ENCODE measurements at places on chromosomes 7 and 10.

DNA sequence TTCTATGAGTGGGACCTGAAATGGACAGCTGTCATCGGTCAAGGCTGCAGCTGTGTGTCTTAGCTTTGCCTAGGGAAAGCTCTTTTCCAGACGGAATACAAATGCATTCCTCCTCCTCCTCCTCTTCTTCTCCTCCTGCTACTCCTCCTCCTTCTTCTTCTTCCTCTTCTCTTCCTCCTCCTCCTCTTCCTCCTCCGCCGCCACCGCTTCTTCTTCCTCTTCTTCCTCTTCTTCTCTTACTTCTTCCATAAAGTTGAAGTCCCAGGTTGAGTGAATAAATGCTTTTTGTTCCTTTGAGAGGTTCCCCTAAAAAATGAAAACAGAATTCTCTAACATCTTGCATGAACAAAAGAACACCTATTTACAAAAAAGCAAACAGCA, 28.7 kb downstream of the KLF6 start:
- no peak for DNase-seq

DNA sequence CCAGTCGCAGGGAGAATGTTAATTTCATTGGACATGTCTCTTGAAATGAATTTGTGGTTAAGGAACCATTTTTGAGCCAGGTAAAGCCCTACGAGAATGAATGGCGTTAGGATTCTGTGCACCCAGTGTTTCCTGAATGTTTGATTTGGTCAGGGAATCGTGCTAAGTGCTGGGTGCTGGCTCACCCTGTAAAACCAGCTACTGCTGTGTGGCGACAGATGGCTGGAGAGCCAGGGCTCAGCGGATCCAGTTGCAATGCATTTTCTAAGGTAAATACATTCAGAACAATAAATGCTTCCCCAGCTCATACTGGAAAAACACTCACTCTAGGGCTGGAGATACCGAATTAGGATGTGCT, 355.5 kb downstream of the GLRX3 start:
- no peak for DNase-seq

DNA sequence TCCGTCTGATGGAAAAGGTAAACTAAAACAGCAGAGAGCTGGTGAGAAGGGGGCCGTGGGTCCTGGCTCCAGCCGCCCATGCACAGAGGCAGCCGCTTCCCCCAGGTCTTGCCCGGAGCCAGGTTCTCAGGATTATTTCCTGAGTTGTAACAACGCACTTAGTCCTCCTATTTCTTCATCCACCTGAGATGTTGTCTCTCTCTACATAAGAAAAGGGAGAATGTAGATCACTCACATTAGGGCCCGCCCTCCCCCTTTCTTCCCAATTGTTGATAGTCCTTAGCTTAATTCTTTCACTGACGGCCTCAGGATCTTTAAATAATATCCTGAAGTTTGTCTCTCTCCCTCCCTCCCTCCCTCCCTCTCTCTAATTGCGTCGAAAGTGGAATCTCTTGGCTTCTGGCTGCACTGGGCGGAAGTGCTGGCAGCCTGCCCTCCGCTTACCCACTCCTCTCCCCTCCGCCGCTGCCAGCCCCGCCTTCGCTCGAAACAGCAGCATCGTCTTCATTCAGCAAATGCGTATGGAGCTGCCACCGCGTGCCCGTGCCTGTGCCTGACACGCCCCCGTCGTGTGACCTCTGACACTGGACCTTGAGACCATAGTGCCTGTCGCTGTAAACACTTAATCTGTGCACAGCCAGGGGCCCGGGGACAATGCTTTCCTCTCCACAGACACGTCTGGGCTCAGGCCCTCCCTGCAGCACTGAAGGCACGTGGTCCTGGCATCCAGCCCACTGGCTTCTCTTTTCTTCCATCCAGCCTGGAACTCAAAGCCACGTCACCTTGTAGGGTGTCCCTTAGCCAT, 174.5 kb upstream of the PPP2R2D start:
- DNase-seq, result peak; percentile 52

- no peak for DNase-seq
Measured at GRCh38 chr7:27339478-27339877, 96.9 kb downstream of the EVX1 start.

GRCh38 chr7:103771294-103771693, 218.2 kb downstream of the RELN start:
- no peak for DNase-seq

DNA sequence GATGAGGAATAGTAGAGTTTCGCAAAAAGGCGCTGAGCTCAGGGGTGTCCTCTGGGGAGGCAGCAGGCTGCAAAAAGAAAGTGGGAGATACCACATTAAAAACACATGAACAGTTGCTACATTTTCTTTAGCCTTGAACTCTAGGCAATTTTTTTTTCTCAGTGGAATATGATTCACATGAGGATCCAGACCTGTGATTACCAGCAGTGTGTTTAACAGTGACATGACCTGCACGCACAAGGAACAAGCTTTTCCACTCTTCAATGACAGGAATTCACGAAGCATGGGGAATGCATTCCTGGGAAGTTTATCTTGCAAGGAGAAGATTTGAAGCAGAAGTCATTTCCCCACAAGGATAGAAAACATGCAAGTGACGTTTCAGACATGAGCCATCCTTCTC, 161.6 kb downstream of the ITGA8 start:
- no peak for DNase-seq

GRCh38 chr7:133433165-133433812, 180.4 kb downstream of the EXOC4 start:
- no peak for DNase-seq

DNA sequence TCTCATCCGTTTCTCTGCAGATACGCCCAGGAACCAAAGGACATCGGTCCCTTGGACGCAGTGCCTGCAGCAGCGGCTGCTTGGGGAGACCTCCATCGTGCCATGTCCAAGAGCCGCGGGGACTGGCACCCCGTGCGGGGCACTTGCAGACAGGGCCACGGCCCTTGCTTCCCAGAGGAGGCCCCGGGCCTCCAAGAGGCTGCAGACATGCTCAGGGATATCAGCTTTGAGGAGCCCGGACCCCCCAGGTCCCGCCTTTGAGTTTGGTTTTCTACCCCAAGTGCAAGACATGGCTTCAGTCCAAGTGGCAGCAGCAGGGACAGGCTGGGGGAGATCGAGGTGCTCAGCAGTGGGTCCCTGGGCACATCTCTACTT, 279.6 kb downstream of the ELFN1 start:
- no peak for DNase-seq

DNA sequence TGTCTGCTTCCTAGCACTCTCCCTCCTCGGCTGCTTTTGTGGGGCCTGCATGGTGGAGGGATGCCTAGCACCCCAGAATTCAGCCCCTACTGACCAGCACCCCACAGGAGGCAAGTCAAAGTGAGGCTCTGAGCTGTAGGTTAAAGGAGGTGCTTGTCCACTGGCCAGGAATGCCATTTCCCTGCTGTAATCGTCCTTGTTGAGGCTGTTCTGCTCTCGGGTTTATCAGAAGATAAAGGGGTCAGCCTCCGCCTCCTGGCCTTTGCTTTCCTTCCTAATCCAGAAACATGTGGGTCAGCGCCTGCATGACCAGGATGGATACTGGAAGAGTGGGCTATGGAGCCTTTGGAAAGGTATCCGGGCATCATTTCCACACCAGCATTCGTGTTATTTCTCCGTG, 98.9 kb downstream of the MKI67 start:
- DNase-seq, result no peak

GRCh38 chr10:127899766-127900387, 7.0 kb upstream of the PTPRE start:
- DNase-seq, result no peak

DNA sequence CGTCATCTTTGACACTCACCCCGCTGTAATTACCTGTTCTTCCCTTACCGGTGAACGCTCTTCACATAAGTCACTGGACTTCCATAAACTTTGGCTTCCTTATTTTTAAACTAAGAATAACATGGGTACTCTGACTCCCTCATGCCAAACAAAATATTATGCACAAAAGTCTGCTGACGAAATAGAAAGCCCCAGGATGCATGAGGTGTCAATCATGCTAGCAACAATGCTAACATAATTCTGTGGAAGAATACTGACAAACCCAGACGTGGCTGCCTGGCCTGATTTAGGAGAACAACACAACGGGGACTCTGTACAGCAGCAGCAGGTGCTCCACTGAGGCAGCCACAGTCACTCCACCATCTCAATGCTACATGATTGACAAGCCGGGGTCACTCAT, 137.5 kb downstream of the CCDC71L start:
- DNase-seq, result no peak

DNA sequence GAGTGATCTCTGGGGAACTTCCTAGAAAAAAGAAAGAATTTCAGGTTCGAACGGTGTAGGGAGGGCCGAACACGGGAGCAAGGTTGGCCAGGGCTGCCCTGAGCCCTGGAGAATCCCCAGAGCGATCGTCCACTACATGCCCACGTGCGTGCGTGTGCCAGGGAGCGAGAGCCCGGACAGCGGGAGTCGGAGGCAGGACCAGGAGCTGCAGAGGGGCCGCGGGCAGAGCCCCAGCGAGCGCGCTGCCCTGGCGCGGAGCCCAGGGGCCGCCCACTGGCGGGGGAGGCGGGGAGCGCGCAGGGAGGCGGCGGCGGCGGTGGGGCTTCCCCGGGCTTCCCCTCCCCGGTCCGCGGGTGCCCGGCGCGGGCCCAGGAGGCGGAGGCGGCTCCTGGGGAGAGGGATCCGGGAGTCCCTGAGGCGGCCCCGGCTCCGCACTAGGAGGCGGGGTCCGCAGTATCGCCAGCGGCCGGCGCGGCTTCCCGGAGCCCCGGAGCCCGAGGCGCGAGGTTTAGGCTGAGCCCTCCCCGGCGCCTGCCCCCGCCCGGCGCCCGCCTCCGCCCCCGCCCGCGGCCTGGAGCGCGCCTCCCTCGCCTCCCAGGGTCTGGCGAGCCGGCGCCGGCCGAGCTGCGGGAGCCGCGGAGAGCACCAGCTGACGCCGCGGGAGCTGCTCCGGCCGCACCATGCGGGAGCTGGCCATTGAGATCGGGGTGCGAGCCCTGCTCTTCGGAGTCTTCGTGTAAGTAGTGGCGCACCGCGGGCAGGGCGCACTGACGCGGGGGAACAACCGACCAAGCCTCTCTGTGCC, at the start of gene PLPP4:
PLPP4 (plus strand) TSS at position 602 of the 805 bp plus-strand sequence; CDS start at position 681, 79 bp downstream.
- peak; percentile 56 for DNase-seq

DNA sequence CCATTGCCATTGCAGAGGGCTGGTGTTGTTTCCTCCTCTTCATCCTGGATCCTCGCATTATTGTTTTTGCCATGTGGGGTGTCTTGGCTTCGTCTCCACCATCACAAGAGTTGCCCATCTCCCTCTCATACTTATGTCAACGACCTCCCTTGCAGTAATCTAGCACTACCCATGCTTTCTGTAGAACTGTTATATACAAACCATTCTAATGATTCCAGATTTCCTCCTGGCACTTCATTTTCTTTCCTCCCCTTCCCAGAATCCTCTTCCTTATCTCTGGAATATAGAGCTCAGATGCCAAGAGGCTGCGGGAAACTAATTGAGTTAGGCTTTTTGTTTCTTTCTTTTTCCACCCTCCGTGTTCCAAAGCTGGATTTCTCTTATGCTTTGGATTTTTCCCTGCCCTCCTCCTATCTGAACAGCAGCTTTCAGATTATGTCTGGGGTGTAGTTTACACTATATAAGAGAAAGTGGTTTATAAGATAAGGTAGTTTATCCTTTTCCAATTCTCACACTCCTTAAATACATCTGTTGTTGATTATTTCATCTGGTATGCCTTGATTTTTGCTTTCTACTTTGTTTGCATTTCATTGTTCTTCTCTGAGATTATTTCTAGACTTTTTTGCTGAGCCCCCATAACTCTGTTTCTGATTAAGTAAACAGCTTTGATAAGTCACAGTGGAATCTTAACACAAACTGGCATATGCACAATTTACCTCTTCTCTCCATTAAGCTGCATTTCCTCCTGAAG, 264.1 kb downstream of the BICC1 start:
- no peak for DNase-seq

- DNase-seq, result no peak
Measured at GRCh38 chr10:96588060-96588554, 1.3 kb upstream of the TM9SF3 start.

- DNase-seq, result no peak
Measured at GRCh38 chr7:44872787-44873186, 12.5 kb downstream of the PURB start.

DNA sequence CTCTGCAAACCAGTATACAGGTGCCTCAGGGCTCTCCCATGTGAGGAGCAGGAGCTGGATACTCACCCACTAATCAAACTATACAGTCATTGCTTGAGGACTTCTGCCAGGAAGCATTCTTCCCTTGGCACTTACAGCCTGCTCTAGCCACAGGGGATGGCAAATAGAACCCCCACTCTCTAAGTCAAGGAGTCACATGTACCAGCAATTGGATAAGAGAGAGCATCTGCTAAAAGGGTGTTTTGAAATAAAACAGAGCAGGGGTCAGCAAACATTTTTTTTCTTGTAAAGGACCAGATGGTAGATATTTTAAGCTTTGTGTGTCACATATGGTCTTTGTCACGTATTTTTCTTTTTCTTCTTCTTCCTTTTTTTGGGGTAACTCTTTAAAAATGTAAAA, 865.2 kb upstream of the GHITM start:
- DNase-seq, result no peak

- peak; percentile 86 for DNase-seq
Measured at GRCh38 chr10:133520193-133520738, 6.9 kb upstream of the CYP2E1 start.

DNA sequence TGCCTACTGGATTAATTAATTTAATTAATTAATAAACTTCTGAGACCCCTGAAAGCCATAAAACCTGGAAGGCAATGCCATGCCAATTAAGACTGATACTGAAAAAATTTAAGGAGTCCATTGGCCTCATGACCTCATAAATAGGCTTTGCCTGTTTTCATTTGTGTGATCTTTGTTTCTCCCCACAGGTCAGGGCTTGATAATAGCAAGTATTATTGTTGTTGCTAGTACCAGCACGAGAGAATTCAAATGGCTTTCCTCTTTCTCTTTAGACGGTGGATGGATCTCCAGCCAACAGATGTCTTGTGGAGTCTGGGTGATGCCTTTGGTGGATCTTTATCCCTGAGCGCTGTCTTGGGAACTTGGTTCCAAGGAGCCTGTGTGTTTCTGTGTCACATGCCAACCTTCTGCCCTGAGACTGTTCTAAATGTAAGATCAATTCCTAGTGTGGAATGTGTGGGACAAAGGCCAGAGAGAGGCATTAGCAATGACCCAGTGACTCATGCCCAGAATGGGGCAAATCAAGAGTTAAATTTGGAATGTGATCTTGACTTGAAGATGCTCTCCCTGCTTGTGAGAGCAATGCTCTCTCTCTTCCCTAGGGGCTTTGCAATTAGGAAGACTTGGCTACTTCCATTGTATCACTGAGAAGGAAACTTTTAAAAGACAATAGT, 17.7 kb downstream of the ACSM6 start:
- DNase-seq, result no peak

- peak; percentile 55 for DNase-seq
Measured at GRCh38 chr7:6636741-6637543, at the start of gene ZNF316. TSS of gene ZNF316 (plus strand) at chr7:6637318. CDS start at chr7:6642410, 5,092 bp downstream.
